ENCODE measurements at places on chromosomes 11 and 22.

GRCh38 chr22:47954107-47954506, 1191.7 kb downstream of the TBC1D22A start:
- DNase-seq: no peak

DNA sequence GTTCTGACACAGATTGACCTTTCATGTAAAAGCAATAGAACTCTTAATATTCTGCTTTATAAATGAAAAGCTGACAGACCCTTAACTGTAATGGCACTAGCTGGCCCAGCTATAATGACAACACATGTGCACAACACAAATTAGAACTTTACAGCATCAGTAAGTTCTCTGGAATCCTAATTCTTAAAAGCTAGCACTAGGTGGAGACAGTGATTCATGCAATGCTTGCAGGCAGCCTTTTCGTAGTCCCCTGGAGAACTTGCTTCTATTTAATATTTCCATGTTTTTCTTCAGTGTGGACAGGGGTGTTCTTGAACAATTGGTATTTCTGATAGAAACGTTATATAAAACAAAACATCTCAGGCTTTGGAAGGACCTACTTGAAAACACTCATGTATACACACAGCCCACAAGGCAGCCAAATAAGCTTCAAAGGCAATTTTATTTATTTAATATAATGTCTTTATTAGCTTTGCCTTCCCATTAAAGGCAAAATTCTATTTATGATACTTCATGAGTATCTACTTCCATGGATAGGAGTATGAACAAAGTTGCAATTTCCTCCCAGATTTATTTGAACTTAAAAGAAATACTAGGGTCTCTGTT, 374.3 kb upstream of the MPPED2 start:
- DNase-seq: no peak

DNA sequence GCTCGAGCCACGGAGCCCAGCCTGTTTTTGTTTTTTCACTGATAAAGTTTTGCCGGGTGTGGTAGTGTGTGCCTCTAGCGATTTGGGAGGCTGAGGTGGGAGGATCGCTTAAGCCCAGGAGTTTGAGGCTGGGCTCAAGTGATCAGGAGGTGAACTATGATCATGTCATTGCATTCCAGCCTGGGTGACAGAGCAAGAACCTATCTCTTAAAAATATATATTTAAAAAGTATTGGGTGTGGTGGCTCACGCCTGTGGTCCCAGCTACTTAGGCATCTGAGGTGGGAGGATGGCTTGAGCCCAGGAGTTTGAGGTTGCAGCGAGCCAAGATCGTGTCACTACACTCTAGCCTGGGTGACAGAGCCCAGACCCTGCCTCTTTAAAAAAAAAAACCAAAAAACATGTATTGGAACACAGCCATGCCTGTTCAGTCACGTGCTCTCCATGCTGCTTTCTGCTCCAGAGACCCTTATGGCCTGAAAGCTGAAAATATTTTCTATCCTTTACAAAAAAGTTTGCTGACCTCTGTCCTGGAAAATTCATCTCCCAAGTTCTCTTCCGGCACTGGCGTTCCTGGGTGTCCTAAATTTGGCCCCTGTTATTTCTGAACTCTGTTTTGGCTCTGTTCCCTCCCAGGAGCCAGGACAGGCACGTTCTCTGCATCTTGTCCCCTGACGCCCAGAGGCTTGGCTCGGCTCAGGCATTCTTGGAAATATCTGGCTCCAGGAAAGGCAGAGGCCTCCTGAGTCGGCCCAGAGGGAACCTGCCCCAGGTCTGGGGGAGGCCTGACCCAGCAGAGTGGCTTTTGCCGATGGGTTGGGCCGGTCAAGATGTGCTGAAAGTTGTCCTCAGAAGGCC, 61.3 kb upstream of the PPP6R3 start:
- DNase-seq: no peak

DNA sequence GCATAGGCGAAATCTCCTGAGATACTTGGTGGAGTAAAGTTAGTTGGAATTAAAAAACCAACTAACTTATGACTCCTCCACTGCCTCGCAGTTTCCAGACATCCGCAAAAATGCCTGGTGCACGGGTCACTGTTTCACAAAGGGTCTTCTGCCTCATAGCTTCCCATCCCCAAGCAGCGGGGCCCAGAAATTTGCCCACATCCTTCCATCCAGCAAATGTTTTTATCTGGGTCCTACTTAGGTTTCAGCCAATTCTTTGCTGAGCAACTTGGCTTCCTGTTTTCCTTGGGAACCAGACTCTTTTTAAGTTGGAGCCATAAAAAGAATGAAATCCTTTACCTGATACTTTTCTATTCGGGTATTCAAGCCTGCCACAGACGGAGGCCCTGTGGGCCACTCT, 36.2 kb downstream of the FZD4 start:
- no peak for DNase-seq

DNA sequence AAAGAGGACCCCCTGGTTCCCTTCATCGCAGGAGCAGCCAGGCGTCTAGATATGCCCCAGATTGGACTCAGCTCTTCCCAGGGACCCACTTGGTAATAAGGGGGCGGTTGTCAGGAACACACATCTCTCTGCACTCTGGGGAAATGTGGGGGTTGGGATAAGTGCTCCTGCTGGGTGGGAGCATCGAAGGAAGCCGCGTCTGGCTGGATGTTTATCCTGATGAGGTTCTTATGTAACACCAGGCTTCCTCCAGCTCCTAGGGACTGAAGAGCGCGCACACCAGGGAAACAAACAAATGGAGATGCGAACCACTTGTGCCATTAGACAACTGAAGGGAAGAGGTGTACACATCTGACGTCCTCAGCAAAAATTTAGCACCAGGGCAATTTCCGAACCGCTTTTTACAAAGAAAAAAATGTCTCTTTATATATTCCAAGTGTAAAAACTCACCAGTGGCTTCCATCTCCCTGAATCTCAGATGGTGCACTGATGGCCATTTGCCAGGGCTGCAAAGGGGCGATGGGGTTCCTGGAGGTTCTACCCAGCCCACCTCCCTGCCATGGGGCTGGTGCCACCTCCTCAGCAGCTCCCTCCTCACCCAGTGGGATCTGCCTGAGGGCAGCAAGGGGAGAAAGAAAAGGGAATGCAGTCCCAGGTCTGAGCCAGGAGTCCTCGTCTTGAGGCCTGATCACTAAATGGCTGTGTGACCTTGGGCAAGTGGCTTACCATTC, 89.4 kb downstream of the PKNOX2 start:
- DNase-seq: no peak

GRCh38 chr22:39789788-39790187, 103.8 kb downstream of the ENTHD1 start:
- no peak for DNase-seq

DNA sequence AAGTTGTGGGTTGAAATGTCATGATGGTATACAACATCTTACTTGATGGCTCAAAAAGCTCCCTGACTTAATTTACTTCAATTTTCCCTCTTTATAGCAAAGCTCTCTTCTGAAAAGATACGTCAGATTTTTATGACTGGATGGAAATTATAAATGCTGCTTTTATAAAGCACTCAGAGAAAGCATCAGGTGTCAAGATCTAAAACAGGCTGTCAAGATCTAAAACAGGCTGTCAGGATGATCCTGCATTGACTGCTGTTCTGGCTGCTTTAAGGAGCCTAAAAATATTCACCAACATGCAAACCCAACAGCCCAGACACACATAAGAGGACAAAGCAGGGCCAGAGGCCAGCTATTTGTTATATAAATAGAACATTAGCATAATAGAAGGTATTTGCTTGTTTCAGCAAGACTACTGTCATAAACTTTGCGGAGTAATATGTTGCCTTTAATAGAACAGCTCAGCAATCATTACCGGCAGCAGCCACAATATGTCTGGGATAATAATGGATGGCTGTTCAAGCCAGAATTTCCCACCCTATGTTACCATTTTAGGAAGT, 77.3 kb upstream of the ANO5 start:
- DNase-seq: no peak

- no peak for DNase-seq
Measured at GRCh38 chr22:48319321-48320047, 1508.2 kb downstream of the BRD1 start.

DNA sequence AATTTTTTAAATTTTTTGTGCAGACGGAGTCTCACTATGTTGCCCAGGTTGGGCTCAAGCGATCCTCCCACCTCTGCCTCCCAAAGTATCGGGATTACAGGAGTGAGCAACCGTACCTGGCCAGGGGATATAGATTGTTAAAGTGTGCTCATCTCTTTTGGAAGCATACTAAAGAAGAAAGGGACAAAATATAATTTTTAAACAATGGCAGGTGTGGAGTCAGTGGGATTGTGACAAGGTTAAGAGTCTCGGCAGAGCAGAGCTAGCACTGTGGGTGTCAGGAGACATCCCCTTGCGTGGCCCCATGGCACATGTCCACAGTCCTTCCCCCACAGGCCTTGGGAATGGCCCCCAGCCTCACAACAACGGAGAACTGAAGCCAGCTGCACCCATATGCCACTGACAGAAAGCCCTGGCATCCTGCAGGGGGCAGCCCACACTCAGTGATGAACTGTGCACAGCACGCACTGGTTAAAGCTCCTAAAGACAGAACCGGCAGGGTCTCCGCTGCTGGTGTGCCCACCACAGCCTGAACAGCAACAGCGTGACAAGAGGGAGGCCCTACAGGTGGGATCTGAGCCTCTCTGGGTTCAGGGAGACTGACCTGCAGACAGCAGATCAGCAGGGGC, 29.9 kb downstream of the SERPIND1 start:
- no peak for DNase-seq

DNA sequence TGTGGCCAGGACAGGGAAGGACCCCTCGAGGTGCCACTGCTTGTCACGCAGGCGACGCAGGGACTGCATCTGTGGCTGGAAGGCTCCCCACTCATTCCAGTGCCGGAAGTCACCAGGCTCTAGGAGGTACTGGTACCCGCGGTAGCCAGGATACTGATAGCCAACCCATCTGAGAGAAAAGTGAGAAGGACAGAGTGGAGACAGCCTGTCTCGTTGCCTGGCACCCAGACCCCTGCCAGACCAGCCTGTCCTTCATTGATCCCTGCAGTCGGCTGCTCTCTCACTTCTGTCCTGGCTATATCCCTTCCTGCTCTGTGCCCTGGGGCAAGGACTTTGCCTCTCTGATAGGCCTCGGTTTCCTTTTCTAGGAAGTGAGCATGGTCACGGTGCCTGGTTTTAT, 9.6 kb upstream of the TPST2 start:
- DNase-seq: no peak

GRCh38 chr11:92698742-92699141, 270.7 kb upstream of the MTNR1B start:
- no peak for DNase-seq

DNA sequence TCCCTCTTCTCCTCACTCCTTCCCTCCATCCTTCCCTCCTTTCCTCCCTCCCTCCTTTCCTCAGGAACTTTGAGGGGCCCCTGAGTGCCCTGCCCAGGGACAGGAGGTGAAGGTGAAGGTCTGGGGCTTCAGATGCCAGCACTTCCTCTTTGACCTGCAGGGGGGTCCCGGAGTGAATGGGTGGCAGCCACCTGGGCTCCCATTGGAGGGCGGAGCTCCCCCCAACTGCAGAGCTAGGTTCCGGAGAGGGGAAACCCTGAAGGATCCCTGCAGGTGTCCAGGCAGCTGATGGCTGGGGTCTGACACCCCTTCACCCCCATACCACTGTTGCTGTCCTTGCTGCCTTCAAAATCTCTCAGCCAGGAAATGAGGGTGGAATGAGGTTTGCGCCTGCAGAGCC, 1131.3 kb downstream of the BRD1 start:
- no peak for DNase-seq

DNA sequence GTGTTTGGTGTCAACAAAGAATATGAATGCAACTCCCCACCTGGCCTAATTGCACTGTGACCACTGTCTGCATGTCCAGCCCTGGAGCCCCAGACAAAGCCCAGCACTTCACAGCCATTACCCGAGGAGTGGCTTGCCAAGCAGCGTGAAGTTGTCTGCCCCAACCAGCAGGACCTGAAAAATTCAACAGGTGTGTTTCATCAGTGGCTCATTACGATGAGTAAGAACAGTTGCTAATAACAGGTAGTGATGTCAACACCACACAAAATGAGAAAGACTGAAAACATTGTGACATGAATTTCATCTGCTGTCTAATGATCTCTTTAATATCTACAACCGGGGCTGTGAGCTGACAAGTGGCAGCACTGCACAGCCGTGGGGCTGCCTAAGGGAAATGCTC, 10.3 kb downstream of the MRPL21 start:
- no peak for DNase-seq

GRCh38 chr22:47124961-47125360, 362.5 kb downstream of the TBC1D22A start:
- no peak for DNase-seq

DNA sequence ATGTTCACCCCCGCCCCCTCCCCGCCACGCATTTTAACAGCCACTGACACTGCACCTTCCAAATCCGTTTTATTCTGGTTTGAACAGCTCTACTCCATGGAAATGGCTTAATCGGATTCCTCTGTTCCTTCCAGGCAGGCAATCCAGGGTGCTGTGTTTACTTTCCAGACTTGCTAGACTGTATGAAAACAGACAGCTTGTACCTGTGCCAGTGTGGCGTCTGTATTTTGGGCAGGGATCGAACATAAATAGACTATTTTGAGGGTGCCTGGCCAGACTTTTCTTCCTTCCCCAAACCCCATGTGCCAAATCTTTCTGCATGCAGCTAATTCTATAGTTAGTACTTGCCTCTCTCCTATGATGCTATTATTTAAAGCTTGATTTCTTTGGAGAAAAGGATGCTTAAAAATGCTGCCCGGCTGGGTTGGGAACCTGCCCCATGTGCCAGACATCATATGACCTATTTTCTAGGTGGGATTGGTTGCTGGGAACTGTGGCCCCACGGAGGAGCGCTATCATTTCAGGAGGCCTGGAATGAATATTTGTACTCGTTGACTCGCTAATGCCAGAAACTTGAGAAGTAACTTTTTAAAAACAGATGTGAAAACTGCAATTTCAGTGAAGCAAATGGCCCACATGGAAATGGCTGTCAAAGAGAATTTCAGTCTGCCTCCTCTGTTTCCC, 814.8 kb downstream of the BRD1 start:
- DNase-seq: no peak
